C1 segment of cervical spinal cord (tissue), 14 donors: ENCODE measurements at places on chromosomes 5 and 9.
A peak's percentile ranks its signal among the peaks of the same experiment; 100 is the strongest.

DNA sequence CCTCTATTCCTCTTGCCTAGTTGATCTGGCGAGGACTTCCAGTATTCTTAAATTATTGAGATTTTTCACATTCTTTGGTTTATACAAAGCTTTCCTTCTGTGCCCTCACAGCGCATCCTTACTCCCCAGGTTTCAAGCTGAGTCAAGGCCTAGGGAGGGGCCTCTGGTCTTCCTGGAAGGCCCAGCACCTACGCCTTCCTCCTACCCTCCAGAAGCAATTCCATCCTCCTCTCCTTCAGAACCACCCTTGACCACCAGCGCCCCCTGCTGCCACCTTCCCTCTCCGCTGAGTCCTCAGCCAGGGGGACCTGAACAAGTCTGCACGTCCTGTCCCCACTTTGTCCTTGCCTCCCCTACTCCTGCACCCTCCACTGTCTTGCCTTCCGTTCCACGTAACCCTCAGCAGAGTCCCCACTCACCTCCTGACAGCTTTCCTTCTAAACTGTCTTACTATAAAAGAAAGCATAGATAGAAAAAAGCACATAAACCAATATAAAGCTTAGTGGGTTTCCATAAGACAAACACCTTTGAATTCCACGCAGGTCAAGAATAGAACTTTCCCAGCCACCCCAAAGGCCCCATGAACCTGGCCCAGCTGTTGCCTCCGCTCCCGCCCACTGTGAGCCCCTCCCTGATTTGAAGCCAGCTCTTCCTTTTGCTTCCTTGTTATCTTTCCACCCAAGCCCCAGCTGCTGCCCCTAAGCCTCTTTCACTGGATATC is 63.0 kb upstream of the CTSL start:
- peak; percentile 62 for DNase-seq

- DNase-seq: no peak
Observed at GRCh38 chr5:145247745-145248040, 587.4 kb downstream of the PRELID2 start.

- no peak for DNase-seq
Observed at GRCh38 chr9:86604741-86605140, 250.5 kb upstream of the TUT7 start.

DNA sequence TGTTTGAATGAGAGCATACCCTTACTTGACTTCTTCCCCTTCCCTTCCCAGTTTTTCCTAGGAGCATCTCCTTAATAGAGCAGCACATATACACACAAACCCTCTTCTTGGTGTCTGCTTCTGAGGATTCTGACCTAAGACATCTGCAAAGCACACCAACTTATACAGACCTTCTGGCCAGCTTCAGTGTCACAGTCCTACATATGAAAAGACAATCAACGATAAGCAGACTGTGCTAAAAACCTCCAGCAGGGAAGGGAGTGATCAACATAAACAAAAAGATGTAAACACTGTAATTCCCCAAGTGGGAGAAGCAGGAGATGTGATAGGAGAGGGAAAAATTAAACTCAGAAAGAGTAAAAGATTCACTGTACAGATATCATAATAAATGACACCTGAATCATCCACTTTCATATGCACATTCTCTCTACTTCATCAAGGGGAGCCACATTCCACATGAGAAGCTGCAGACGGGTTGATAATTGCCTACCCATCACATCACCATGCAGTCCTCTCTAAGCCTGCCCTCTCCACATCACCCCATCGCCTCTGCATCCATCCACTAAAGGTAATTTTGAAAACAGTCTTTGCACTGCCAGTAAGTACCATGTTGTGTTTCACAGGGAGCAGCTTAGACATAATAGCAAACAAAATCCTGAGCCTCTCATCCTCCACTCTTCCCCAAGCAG is 13.0 kb downstream of the APBA1 start:
- DNase-seq: no peak
